ENCODE measurements at places on chromosomes 3 and 15. TPM values are rescaled to one million over a fixed set of nuclear protein-coding genes. Genes with fewer than 3 reads are reported as not detected.

DNA sequence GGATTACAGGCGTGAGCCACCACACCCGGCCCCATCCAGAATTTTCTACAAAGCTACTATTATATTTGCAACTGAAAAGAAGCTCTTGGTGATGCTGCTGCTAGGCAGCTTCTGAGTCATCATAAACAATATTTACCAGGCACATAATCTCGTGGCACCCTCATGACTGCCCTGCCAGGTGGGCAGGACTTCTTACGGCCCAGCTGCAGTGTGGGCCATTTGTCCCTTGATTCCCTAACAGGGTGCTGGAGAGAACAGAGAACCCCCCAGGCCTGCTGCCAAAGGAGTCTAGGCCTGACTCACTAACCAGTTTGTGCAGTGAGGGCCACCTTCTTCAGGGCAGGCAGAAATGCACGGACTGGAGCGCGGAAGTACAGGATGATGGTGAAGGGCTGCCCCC is 4.9 kb downstream of the EPB42 start:
- DNase-seq = no peak

- no peak for DNase-seq
These were observed 156.0 kb upstream of the SOX2 start for GRCh38 chr3:181555681-181556080.

DNA sequence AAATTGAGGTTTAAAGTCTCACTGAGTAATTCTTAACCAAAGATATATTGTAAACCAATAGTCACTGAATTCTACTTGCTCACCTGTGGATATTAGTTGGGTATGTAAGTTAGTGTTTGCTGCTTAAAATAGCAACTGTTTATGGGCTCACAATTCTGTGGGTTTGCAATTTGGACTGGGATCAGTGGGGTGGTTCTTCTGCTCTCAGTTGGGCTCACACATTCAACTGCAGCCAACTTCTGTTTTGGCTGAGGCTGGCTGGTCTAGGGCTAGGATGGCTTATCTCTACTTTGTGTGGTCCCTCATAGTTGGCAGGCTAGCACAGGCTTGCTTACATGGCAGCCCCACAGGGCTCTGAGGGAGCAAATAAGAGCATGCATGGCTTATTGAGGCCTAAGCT is 226.0 kb upstream of the LRRFIP2 start:
- DNase-seq = no peak

- DNase-seq = no peak
These were observed 78.0 kb upstream of the TNFSF10 start for GRCh38 chr3:172601066-172601832.

DNA sequence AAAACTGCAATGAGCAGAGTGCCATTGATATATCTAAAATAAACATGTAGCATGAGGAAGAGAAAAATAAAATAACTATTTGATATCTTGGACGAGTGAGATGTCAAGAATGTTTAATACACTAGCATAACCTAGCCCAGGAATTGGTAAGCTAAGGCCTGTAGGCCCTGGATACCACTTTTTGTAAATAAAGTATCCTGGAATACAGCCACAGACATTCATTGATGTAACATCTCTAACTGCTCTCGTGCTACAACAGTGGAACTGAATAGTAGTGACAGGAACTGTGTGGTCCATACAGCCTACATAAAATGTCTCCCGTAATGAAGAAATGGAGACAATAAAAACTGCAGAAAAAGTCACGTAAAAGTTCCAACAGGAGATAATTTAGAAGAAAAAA is 869.0 kb downstream of the AGBL1 start:
- no peak for DNase-seq

DNA sequence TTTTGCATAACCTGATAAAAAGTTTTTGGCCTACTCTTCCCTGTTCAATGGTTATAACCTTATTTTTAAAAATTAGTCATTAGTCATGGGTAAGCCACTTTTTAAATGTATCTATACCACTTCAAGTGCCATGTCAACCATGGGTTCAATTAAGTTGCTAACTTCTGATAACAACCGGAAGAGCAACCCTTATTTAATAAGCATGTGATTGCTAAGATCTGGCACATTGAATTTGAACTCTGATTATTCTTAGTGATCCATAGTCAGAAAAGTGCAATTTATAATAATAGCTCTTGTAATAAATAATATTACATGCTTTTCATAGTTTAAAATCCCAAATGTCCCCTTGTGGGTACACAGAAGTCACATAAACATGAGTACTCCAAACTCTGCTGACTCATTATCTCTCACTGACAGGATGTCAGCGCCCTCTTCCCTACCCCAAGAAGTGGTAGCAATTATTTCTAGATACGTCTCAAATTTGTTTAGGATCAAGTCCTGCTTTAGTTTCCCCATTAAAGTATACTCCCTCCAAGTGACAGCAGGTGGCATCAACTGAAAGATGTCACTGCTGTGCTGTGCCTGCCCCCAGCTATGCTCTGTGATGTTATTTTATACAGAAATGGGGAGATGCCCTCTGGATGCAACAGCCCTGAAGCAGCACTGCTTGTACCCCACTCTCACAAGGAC is 18.6 kb downstream of the SAMD7 start:
- no peak for DNase-seq

GRCh38 chr15:79987569-79987955 is 16.6 kb upstream of the BCL2A1 start:
- no peak for DNase-seq

DNA sequence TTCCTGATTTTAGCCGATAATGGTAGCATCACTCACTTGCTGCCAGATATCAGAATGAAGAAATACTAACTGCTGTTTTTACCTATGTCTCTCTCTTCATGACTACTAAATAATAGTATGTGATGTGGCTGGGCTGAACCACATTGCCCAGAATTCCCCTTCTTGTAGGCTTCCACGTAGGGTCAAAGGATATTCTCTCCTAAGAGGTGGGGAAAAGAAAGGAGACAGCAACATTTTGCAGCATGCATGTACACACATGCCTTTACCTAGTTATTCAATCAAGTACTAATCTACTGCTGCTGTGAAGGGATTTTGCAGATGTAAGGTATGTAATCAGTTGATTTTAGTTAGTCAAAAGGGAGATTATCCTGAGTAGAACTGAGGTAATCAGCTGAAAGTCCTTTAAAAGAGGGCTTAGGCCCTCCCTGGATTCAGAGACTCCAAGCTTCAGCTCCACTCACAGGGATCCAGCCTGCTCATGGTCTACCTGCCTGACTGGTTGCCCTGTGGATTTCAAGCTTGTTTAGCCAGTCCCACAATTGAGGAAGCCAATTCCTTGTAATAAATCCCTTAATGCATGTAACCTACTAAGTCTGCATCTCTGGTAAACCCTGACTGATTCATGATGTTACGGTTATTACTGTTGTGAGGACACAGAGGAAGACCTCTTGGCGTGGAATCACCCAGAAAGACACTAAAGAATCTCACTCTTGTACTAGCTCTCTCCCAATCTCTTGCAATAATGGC is 20.4 kb downstream of the PLD1 start:
- DNase-seq = peak; percentile 29

DNA sequence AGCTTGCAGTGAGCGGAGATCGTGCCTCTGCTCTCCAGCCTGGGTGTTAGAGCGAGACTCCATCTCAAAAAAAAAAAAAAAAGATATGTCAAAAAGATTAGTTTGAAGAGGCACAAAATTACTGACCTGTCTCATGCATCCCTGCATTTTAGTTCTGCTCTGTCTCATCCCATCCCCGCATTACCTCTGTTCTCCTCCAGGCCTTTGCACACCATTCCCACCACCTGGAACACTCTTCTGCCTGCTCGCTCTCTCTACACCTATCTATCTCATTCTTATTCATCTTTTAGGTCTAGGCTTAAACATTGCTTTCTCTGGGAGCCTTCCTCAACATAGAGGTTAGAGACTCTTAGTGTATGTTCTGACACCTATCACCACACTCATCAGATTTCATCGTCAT is 32.9 kb upstream of the ZNF770 start:
- DNase-seq = no peak

- no peak for DNase-seq
These were observed 72.9 kb upstream of the MNS1 start for GRCh38 chr15:56537881-56538280.

- DNase-seq = no peak
These were observed 88.8 kb upstream of the HES1 start for GRCh38 chr3:194046995-194047645.

DNA sequence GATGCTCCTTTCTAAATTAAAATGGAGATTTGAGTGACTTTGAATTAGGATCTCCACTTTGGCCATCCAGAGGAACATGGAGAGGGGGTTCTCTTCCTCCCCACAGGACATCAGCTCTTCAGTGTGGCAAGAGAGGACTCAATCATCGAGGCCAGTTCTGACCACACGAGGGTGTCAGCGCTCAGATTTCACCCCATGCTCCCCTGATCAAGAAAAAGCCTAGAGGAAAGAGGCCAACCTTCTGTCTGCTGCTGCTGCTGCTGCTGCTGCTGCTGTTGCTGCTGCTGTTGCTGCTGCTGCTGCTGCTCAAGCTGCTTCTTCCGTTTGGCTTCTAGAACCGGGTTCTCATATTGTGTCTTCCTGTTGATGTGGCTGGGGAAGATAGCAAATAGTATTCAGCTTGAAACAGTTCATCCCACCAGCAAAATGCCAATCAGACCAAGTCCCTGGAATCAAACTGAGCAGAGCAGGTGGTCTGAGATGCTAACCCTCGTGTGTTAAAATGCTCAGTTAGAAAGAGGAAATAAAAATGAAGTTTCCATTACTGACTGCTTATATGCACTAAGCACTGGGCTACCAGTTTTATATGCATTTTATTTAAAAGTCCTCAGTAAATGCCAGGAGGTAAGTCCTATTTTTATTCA is 599.0 kb downstream of the MAGI1 start:
- peak; percentile 80 for DNase-seq

- DNase-seq = no peak
These were observed 75.5 kb downstream of the ADAMTS9 start for GRCh38 chr3:64612082-64612860.

DNA sequence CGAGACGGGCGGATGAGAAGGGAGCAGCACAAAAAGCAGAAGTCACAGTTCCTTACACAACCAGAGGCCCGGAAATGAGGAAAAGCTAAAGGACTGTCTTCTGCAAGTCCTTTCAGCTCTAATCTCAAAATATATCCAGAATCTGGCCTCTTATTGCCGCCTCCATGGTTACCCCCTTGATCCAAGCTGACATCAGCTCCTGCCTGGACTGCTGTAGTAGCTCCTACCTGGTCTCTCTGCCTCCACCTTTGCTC is 324.0 kb upstream of the ROPN1 start:
- no peak for DNase-seq

DNA sequence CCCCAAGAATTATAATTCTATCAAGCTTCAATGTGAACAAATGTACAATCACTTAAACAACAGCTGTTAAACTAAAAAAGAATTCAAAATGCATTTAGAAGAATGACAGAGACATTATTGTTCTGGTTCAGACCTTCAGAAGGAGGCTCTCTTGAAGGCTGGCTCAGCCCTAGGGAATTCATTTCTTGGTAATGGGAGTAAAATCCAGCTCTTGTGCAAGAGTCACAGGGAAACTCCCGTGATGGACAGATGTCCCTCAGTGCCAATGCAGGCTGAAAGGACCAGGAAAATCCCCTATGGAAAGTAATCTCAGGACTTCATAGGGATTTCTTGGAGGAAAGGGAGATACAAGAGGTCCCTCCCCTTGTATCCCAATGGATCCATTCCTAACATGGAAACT is 149.9 kb upstream of the STT3B start:
- DNase-seq = no peak

DNA sequence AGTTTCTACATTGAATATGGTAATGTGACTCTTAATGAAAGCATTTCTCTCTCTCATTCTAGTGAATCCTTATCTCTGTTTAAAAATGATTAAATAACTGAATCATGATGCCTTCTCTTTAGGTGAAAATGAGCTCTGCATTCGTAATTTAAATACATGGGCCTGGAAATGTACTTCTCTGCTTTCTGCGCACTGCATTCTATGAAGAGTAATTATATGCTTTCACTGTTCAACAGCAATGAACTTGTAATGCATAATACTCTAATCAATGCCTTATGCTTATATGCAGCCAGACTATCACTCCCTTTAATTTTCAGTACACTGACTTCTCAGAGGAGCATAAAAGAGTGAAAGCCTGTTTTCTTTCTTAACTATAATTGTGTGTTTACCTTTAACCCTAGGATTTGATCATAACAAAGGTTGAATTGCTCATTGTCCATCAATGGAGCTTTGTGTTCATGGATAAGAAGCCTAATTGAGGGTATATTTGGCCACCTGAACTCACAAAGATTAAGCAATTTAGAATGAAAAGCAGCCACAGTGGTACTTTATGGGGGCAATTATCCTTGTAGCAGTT is 330.8 kb upstream of the PDZRN3 start:
- DNase-seq = no peak

GRCh38 chr15:89042387-89042786 is 45.9 kb upstream of the ABHD2 start:
- no peak for DNase-seq

GRCh38 chr15:25799906-25800700 is 63.0 kb downstream of the ATP10A start:
- no peak for DNase-seq

DNA sequence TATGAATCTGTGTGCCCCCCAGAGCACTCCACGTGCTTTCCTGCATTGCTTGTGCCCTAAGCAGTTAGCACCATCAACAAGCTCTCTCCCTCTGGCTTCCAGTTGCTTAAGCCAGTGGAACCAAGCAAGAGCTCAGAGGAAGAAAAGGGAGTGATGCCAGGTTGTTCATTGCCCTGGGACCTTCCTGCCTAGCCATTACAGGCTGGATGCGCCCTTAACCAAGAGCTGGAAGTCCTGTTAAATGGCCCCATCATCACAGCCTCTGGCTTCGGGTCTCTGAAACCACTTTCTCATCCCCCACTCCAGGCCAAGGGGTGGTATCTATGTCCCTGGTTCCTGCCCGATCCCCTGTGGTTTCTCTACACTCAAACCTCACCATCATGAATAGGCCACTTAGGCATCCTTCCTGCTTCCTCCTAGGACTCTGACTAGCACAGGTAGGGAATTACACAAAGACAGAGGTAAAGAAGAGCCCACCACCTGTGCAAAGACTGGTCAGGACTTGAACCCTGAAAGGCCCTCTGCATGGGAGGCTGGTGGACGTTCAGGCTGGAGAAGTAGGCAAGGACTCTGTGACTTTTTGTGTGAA is 309.5 kb upstream of the TRIM42 start:
- DNase-seq = no peak

GRCh38 chr3:172087602-172088580 is 48.5 kb downstream of the FNDC3B start:
- DNase-seq = no peak

GRCh38 chr3:100455841-100456550 is 36.4 kb upstream of the TMEM45A start:
- DNase-seq = no peak

PDZRN3 gene
- total RNA-seq = 3.4 TPM

VEPH1 gene
- total RNA-seq = 0.96 TPM

CCNDBP1 gene
- 44.3 TPM for total RNA-seq

SENP8 gene
- 13.5 TPM for total RNA-seq

SNX33 gene
- 10.1 TPM for total RNA-seq

ACSBG1 gene
- 0.11 TPM for total RNA-seq

PFN2 gene
- 328 TPM for total RNA-seq

PDE8A gene
- total RNA-seq = 9.0 TPM

Data from neural progenitor cell (in vitro differentiated cells).